ENCODE measurements at places on chromosomes 7 and 10.

GRCh38 chr7:1946025-1946772 is 276.1 kb downstream of the ELFN1 start:
- no peak for DNase-seq

DNA sequence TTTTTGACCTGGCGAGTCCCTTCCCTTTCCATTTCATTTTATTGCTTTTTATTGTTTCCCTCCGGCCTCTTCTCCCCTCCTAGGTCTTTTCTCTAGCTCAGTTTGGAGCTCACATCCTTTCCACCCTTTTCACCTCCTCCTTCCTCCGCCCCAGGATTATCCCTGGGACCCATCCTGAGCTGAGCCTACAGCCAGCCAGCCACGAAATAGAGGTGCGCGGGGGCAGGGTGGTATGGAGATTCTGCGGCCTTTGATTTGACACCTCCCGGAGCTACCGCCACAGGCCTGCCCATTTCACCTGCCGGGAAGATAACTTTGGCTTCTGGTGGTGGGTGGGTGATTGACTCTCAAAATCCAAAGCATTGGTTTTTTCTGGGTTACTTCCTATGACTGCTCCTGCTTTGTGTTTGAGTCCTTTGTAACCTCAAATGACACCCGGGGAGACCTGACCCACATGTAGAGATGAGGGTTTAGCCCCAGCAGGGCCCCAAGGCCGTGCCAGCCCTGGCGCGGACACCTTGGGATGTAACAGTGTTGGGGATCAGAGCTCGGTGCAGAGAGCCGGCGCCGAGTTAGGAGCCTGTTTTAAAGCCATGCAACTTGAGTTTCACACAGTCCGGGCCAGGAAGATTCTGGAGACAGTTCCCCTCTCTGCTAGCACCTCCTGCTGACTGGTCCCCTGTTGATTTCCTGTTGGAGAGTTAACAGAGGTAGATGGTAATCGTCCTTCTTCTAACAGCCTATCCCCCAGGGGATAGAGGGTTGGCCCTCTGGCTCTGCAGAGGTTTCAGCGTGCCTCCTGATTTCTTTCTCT is 1.5 kb downstream of the DUSP5 start:
- no peak for DNase-seq

DNA sequence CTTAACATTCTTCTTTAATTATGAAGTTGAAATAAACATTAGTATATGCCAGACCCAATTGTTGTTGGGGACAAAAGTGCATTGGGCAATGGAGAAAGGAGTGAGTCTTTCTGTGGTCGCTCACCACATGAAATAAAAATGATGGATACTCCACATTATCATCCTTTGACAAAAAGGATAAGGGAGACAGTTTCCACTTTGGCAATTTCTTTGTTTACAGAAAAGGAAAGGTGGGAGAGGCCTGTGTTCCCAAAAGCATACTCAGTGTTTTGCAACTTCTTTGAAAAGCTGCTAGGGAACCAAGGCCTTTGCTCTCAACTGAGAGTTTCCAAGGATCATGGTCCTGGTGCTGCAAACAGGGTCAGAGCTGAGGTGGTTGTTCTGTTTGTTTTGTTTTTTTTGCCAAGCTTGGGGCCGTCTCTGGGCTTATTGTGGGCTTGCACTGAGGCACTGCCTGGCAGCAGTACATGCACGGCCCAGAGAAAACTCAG is 341.9 kb downstream of the TNS3 start:
- no peak for DNase-seq

DNA sequence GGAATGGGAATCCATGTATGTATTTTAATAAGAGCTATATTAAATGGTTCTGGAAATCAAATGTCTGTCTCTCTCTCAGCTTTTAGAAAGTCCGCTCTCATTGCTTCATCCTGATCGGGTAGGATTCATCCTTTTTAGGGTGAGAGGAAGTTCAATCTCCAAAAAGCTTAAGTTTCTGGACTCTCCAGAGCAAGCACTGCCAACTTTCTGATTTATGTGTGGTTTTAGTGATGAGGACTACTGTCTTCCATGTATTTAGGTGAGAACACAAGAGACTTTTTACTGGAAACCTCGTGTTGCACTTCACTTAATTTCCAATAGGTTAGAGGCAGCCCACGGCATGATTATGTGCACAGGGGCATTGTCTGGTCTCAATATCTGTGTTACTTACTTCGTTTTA is 267.9 kb downstream of the SUGCT start:
- DNase-seq, result no peak

DNA sequence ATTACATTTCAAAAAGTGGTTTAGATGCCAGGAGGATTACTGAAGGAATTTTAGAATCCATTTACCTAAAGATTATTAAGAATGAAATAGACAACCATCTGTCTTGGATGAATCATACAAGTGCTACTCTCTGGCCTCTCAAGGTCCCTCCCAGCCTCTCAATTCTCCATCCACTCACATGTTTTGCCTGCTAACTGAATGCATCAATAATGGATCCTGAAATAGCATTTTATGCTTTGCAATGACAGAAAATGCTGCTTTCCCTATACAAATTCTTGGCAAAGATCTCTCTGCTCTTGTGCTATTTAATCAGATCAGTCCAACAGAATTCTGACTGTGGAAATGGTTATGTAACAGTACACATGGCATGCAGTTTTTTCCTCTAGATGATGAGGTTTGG is 68.1 kb downstream of the HBP1 start:
- no peak for DNase-seq

DNA sequence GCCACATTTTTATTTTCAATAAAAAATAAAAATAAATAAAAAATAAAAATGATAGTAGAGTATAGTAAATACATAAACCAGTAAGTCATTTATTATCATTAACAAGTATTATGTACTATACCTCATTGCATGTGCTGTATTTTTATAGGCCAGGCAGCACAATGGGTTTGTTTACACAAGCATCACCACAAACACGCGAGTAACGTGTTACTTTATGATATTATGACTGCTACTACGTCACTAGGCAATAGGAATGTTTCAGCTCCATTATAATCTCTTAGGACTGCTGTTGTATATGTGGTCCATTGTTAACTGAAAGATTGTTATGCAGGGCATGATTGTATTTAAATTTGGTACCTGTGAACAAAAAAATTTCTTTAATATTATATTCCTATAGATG is 20.8 kb upstream of the SDHAF3 start:
- no peak for DNase-seq

DNA sequence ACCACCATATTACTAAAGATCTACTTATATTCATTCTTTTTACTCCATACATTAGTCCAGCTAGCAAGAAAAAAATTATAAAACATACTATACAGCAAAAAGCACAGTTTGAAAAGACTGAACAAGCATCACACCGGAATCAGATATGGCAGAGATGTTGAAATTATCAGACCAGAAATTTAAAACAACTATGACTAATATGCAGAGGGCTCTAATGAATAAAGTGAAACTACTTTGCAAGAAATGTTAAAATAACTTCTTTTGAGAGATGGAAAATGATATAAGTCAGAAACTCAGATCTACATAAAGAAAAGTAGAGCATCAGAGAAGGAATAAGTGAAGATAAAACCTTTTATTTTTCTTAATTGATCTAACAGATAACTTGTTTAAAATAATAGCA is 50.9 kb downstream of the SGCE start:
- DNase-seq, result no peak

DNA sequence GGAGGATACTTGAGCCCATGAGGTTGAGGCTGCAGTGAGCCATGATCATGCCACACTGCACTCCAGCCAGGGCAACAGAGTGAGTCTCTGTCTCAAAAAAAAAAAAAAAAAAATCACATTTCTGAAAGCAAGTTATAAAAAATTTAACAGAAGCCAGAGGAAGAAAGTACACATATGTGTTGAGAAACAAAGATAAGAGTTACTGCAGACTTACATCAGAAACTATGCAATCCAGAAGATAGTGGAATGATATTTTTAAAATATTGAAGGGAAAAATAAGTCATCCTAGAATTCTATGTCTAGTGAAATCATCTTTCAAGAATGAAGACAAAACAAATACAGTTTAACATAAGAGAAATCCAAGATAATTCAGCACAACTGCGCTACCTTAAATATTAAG is 46.9 kb downstream of the ZNF518A start:
- DNase-seq, result no peak

DNA sequence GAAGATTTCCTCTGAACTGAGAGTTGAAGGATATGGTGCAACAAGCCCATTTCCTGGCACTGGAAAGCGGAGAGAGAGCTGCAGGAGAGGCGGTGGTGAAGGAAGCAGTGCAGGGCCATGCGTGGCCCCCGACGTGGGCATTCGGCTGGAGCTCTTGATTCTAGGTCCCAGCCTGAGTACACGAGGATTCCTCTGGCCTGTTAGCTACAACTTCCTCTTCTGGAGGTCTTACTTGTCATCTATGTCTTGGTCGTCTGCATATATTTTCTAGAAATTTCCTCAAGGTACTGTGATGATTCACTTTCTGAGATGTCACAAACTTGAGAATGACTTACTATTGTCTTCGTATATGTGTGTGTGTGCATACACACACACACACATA is 59.2 kb upstream of the JAZF1 start:
- no peak for DNase-seq

- DNase-seq, result no peak
Observed at GRCh38 chr10:116056445-116057293, 216.3 kb downstream of the GFRA1 start.

DNA sequence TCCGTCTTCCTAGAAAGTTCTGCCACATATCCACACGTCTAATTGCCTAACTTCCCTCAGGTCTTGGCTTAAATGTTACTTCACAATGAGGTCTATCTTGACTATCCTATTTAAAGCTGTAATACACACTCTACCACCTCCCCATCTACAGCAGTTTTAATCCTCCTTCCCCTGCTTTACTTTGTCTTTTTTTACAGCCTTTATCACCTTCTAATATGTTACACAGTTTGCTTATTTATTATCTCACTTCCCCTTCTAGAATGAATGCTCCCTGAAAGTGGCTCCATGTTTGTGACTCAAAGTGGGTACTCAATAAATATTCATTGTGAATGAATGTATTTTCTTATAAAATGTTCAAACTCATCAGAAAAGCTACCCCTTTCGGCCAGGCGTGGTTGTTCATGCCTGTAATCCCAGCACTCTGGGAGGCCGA is 13.6 kb upstream of the MICU1 start:
- DNase-seq, result no peak

DNA sequence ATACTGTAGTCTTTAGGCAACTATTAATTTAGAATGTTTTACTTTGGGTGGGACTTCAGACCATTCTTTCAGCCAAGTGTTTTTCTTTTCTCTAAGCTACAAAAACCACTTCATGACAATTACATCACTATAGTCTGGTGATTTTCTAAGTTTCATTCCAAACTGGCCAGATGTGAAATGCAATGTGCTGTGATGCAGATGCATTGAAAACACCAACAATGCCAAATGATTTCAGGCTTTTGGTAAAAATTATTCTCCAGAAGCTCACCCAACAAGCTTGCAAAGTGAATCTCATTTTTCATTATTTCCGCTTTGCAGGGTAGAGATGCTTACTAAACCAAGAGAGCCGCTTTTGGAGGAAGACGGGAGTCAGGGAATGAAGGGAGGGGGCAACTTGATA is 118.4 kb upstream of the ANK3 start:
- no peak for DNase-seq

DNA sequence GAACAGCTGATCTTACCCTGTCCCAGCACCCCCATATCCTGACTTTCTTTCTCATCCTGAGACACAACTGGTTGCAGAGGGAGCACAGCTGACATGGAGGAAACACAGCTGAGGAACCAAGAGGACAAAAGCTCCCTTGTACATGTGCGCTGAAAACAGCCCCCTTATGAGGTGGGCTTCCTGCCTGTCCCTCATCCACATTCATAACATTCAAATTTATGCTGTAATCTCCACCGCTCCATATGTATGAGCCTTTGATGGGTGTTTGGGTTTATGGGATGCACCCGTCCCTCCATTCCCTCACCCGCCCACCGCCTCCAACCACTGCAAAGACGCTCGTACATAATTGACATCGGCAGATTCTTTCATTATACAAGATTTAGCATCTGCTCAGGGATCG is 49.6 kb upstream of the BTRC start:
- no peak for DNase-seq

DNA sequence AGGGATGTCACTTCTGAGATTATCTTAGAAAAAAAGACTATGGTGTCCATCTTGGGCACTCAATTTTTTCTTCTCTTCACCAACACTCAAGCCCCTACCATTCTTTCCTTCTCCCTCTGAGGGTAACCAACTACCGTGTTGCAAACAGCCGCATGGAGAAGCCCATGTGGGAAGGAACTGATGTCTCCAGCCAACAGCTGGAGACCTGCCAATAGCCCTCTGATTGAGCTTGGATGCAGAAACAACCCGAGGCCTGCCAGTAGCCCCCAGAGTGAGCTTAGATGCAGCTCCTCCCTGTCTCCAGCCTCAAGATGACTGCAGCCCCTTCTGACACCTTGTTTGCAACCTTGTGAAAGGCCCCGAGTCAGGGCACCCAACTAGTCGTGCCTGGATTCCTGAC is 36.4 kb upstream of the CHCHD3 start:
- no peak for DNase-seq

DNA sequence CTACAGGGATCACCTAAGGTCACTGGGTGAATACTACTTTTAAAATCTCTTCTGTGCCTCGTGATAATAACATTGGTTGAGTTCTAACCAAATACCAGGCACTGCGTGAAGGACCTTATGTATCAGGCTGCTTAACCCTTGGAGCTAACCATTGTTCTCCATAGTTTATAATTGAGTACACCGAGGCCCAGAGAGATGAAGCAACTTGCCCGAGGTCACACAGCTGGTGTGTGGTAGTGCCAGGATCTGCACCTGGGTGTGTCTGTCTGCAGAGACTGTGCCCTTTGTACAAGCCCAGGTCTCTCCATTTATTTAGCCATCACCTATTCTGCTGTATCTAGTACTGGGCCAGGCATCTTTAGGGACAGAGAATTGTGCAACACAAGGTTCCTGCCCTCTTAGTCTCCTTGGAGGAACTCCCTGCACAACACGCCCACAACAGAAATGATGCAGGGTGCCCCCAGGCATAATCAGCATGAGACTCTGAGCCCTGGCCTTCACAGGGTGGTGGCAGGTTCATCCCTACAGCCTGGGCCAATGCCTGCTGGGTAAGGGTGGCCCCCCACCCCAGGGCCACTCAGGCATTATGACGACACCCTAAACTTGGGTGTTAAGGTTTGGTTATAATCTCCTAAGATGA is 31.5 kb downstream of the UNC5B start:
- no peak for DNase-seq

- DNase-seq, result no peak
Observed at GRCh38 chr10:53899463-53900160, 901.4 kb downstream of the PCDH15 start.

- DNase-seq, result no peak
Observed at GRCh38 chr10:59885430-59886134, 20.8 kb downstream of the CCDC6 start.

GRCh38 chr7:49638166-49638565 is 135.3 kb upstream of the VWC2 start:
- DNase-seq, result no peak

- no peak for DNase-seq
Observed at GRCh38 chr10:8428654-8429053, 374.2 kb downstream of the GATA3 start.

- DNase-seq, result no peak
Observed at GRCh38 chr10:71700731-71701368, 18.7 kb downstream of the C10orf105 start.

- DNase-seq, result no peak
Observed at GRCh38 chr7:45689011-45689796, 115.0 kb downstream of the ADCY1 start.
